NCI-H460 (cell line): ENCODE measurements at places on chromosomes 6 and 20.

GRCh38 chr6:170363255-170363654, 56.7 kb downstream of the FAM120B start:
- no peak for DNase-seq

DNA sequence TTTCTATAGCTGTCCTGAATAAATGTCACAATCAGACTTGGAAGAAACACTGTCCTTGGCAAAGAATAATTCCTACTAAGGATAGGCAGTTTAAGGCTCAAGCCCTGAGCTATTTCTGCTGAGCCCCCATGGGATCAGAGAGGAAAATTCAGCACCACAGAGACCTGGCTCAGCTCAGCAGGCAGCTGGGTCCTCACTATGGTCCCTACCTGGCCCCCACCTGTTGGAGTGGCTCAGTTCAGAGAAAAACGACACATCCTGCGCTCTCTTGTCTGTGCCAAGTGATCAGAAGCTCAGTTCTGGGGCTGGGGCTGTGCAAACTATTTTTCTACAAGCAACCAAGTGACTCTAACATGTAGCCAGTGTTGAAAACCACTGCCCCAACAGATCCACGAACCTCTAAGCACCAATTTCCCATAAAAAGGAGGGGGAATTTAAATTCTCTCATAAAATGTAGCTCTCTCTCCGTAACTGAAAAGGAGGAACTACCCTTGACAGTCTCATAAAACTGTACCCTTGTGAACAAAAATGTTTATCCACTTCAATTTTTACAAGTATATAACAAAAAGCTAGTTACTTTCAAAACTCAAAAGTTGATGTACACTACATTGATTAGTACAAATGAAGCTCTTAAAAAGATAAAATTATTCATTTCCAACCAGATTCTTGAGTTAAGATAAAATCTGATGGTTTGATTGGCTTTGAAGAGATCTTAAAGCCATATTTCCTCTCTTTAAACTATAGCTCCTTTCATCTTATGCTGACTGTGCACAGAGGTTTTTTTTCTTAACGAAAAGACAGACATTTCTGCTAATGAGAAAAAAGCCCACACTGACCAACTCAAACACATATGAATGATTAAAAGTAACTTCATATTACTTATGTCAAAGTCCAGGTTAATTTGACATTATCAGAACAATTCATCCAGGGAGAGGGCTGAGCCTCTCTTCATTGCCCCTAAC, 52.0 kb downstream of the KIF13A start:
- DNase-seq: no peak

DNA sequence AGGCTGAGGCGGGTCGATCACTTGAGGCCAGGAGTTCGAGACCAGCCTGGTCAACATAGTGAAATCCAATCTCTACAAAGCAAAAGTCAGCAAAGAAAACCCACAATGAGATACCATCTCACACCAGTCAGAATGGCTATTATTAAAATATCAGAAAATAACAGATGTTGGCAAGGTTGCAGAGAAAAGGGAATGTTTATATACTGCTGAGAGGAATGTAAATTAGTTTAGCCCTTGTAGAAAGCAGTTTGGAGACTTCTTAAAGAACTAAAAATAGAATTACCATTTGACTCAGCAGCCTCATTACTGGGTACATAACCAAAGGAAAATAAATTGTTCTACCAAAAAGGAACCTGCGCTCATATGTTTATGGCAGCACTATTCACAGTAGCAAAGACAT, 16.7 kb upstream of the GCM1 start:
- no peak for DNase-seq

DNA sequence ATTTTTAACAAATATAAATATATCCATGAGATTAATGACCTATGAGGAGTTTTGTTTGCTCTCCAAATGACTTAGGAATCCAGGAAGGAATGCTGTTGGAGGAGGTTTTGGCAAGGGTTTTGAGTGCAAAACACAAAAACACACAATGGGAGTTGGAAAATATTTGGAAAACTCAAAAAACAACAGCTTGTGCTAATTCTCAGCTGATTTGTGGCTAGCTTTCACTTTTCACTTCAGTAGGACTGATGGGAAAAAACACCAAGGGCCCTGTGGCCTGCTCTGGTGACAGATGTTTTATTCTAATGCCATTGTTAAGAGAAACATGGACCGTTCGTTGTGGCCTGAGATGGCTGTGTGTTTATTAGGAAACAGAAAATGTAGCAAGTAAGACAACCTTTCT, 113.9 kb downstream of the ALDH8A1 start:
- DNase-seq: no peak

DNA sequence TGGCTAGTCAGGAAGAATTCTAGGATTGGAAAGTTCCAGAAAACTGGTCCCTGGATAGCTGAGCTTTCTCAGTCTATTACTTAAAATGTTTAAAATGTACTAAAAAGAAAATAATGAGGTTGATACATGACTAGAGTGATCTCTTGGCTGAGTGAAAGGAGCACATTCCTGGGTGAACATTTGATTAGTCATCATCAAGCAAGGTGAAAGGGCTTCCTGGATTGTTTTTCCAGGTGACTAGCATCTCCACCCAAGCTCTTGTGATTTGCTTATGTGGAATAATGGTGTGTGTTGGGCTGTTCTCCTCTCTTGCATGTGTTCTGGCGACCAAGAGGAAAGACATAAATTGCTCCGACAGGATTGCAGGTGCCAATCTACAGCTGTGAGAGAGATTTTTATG, 42.9 kb downstream of the PKIB start:
- no peak for DNase-seq

DNA sequence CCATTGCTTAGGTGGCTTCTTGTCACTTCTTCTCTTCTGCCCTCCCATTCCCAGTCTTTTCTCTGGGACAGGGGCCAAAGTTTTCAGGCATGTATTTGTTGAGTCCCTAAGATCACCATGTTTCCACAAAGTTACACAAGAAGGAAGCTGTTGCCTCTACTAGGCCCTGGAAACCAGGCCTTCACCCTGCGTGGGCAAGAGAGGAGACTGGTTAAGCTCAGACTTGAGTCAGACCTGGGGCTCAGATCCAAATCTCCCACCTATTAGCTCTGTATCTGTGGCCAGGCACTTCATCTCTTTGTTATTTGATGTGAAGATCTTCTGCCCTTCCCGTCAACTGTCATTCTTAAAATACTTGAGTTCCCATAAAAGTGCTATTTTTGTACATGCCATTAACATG, 154.6 kb downstream of the SASH1 start:
- no peak for DNase-seq

DNA sequence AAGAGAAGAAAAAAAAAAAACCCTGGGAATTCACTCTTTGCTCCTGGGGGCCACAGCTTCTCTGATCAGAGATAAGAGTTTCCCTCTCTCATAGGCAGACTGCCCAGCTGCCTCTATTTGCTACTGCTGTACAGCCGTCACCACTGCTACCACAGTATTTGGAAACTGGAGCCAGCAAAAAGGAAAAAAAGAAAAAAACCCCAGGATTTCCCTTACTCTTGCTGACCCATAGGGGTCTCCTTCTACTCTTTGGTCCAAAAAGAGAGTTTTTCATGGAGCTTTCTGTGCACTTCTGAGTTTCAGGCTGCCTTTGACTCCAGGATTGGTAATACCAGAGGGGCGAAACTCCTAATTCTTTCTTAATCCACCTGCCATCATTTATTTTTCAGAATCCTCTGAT, 89.7 kb downstream of the MDGA1 start:
- no peak for DNase-seq

DNA sequence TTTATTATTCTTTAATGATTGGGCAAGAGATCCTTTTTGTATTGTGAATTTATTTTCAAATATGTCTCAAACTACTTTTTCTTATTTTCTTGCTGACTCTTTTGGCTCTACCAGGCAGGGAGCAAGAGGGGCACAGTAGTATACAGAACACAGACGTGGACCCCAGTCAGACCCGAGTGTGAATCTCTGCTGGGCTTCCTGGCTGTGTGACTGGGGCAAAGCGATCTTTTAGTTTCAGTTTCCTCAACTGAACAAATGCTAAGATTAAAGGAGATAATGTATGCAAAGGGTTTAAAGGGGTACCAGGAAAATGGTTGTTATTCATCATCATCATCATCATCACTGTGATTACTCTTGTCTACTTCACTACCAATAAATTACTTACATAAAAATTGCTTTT, 317.5 kb downstream of the HIVEP2 start:
- DNase-seq: no peak

DNA sequence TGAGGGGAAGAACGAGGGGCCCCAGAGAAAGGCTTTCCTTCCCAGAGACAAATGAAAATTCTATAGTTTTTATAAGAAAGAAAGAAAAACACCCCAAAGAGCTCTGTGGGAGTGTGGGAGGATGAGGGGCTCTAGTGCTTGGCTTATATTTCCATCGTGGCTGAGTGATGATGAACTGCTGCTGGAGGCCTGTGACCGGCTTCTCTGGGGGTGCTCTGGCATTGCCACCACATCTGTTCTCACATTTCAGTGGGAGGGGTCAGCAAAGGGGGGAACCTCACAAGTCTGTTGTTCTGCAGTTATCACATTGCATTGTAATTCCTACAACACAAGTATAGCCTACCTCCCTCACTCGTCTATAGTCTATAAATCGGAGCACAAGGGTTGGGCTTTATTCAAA, 67.6 kb upstream of the BACH2 start:
- no peak for DNase-seq

DNA sequence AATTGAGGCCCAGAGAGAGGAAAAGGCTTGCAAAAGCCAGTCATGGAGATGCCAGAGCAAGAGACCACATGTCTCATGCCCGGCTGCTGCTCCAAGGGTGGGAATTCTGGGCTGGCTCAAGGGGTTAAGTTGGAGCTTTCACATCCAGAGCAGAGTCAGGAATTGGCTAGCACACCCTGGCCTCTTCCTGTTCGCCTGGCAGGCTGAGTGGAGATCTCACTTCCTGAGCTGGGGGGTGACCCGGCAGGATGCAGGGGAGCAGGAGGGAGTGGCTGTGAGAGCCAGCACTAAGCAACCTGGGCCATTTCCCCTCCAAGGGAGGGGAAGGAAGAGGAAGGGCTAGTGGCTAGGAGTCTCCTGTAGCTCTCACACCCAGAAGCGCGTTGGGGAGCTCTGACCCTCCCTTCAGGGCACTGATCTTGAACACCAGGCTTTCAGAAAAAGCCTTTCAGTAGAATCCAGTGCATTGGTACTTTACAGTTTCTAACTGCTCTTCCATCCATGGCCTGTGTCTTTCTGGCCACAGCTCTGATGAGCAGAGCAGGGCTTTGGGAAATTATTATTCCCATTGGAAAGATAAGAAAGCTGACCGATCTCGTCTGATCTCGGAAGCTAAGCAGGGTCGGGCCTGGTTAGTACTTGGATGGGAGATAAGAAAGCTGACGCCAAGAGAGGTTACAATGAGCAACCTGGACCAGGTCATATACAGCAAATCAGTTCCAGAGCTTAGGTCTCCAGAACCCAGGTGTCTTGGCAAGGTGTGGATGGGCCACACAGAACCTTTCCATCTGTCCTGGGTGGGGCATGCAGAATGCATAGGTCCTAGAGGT, 2.2 kb upstream of the CCM2L start:
- no peak for DNase-seq

GRCh38 chr20:49712996-49713752, 504 bp downstream of the B4GALT5 start:
- no peak for DNase-seq

DNA sequence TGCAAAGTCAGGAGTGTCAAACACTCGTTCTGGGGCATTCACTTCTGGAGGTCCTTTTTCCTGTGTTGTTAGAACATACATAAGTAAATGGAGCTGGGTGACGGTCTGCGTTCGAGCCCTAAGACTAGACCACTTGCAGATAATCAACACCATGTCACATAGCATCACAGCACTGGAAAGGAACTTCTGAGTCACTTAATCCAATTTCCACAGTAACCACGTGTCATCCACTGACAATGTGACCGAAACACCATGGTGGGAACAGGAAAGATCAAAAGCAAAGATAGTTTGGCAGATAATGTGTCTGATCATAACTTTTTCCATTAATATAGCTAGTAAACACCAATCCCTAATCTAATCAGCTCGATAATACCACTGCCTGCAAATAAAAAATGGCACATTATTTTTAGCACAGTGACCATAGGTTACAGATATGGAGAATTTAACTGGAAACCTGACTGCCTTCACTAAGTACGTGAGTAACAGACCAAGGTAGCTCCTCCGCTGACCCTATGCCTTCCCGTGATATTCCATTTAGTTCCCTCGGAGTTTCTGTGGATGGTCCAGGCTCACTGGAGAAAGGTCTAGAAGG, 34.8 kb downstream of the WRNIP1 start:
- no peak for DNase-seq

DNA sequence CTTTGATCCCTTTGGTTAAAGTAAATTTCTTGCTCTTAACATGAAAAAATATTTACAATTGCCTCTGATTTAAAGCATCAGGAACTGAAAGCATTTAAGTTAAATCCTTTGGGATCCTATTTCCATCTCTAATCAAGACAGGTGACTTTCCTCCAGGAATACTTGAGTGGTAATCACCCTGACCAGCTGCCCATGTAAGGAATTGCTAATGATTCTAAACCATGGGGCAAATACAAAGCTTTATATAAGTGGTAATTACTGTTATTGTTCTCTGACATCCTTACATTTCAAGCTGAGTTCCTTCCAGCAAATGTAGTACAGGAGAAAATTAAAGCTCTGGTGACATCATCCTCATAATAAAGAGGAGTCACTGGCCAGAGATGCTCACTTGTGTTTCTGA, 100.6 kb downstream of the CRYBG1 start:
- DNase-seq: no peak

GRCh38 chr20:46756419-46756818, 47.0 kb downstream of the SLC2A10 start:
- DNase-seq: no peak

GRCh38 chr6:31717499-31718222, 2.5 kb downstream of the LY6G6D start:
- DNase-seq: no peak

DNA sequence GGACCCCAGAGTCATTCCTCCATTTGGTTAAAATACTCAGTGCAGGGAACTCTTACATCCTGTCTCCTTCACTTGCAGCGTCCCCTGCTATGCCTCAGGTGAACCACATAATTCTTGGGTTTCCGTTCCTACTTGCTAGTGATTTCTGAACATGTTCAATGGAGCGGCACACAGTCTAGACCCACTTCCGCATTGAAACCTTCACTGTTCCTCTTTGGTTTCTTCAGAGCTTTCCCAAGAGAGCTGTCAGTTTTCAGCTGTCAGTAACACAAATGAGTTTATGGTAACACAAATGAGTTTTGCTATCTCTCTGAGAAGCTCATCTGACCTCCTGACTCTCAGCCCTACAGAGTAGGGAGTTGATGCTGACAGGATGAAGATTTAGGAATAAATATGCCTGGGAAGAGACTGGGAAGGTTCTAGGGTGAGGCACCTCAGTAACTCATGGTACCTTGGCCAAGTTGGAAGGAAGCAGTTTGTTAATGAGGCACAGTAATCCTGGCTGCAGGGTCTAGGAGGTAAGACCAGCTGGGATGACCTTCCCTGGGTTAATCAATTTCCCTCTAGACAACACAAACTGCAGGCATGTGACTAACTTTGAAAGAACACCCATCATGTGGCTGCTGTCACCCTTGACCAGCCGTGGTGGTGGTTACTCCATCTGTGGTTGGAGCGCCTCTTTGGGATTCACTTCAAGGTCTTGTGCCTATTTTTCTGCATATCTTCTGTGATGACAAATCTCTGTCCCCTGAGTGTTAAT, 5.4 kb downstream of the SYS1 start:
- DNase-seq: no peak

GRCh38 chr6:170037541-170038250, 253.2 kb downstream of the DLL1 start:
- no peak for DNase-seq

GRCh38 chr6:104639668-104640067, 220.1 kb downstream of the HACE1 start:
- no peak for DNase-seq

- no peak for DNase-seq
These were observed 7.6 kb downstream of the RTEL1 start for GRCh38 chr20:63665708-63666107.

- no peak for DNase-seq
These were observed 274.5 kb downstream of the ALDH8A1 start for GRCh38 chr6:134675110-134676054.
